Hematopoietic multipotent progenitor cell treated with erythropoietin and hydrocortisone succinate and interleukin-3 and kit ligand, for 8 days (in vitro differentiated cells): ENCODE measurements at places on chromosomes 6 and 20.
A peak's percentile ranks its signal among the peaks of the same experiment; 100 is the strongest.

DNA sequence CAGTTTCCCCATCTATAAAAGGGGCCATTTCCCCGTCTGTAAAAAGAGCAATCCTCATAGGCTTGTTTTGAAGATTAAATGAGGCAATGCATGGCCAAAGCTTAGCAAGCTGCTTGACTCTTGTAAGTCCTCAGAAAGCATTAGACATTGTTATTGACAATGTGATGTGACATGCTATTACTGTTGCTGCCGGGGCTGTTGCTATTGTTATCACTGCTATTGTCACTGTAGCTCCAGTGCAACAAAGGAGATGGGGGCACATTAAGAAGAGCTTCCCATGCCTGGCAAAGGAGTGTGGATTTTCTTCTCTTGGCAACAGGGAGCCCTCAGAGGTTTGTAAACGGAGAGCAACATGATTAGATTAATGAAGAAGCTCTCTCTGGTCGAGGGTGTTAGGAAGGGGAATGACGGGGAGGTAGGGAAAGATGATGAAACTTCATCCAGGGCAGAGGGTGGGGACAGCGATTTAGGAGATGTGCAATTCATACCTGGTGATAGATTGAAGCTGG, 33.1 kb upstream of the FAM83D start:
- no peak for DNase-seq

- no peak for DNase-seq
Measured at GRCh38 chr20:63062188-63063140, 55.7 kb upstream of the BHLHE23 start.

DNA sequence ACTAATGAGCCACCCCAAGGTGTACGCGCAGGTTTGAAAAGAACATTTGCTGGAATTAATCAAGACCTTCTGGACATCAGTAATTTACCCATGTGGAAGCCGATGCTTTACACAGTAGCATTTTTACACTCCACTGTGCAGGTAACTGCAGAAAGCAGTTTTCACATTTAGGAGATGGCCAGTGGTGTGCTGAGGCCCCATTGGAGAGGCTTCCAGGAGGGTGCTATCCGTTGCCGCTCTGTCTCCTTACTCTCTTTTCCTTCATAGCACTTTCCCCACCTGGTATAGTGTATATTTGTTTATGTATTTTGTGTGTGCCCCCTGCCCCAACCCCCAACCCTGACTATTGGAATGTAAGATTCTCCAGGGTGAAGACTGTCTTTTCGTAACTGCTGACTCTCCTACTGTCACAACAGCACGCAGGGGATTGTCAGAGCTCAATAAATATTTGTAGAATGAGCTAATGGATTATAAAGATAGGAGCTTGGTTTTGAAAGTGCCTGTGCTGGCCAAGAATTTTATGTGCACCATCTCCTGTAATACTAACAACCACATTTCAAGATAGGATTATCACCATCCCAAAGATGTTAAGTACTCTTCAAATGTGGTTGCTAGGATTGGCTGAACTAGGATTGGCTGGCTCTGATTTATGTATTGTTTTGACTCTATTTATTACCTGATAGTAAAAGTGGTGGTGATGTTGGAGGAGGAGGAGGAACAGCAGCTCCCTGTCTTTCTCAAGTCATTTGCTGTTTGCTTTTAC, 74.0 kb upstream of the GLP1R start:
- DNase-seq = no peak

GRCh38 chr6:53567701-53568100, 22.8 kb upstream of the GCLC start:
- no peak for DNase-seq

- no peak for DNase-seq
Measured at GRCh38 chr6:160634706-160635105, 29.4 kb downstream of the LPA start.

DNA sequence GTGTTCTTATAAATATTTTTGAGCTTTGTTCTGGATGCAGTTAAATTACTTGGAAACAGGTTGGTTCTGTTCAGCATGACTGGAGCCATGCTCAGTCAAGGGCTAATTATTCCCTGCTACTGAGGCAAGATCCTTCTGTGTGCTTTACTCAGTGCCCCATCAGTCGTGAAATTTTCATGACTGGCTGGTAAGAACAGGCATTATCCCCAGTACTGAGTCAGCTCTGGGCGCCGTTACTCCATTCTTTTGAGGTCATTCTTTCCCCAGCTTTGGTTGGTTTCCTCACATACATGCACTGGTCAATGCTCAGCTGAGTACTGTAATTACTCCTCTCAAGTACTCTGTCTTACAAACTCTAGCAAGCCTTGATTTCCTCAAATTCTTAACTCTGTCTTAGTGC, 71.3 kb downstream of the CDKAL1 start:
- no peak for DNase-seq

DNA sequence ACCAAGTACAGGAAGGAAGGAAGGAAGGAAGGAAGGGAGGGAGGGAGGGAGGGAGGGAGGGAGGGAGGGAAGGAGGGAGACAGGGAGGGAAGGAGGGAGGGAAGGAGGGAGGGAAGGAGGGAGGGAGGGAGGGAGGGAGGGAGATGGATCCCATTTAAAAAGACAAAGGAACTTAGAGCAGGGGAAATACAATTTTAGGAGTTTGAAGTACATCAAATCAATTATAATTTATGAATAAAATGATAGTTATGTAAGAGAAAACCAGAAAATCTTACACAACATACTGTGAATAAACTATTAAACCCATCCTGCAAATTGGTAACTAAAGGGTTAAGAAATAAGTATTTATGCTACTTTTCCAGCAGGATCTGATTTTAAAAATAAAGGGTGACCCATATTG, 475.9 kb downstream of the HDGFL1 start:
- DNase-seq = no peak

- no peak for DNase-seq
Measured at GRCh38 chr6:17527076-17527475, 73.0 kb upstream of the FAM8A1 start.

DNA sequence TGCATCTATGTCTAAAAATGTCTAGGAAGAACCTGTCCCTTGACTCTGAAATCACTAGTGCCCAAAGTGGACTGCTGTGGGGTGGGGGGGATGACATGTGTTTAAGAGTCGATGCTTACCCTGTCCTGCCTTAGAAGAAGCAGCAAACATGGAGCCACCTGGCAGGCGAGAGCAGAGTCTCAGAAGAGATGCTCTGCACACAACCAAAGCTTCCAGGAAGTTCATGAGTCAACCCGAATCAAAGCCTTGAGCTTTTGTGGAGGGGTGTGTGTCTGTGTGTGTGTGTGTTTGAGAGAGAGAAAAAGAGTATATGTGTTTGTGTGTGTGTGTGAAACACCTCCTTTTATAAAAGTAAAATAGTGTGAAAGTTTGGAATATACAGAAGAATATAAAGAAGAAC, 269.9 kb downstream of the ALDH8A1 start:
- DNase-seq = no peak

- DNase-seq = no peak
Measured at GRCh38 chr6:100879317-100879716, 1.8 kb downstream of the ASCC3 start.

GRCh38 chr6:3654898-3655297, 96.6 kb downstream of the PXDC1 start:
- DNase-seq = peak; percentile 18
